NCI-H2107 (cell line): ENCODE measurements at places on chromosomes 5 and 9.

DNA sequence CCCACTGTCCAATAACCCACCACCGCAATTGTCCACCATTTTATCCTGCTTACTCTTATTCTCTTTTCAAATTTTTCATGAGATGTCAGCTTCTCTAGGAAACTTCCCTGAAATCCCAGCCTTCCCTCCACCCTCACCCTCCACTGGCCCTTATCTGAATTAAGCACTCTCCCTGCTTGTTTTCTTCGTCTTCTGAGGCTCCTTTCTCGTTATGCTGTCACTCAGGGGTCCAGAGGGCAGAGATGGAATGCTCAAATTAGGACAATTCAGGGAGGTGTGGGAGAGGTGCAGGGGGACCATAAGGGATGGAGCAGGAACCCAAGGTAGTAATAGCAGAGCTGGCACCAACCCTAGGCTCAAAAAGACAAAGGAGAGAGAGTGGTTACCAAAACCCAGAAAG is 5.0 kb upstream of the DAPK1 start:
- no peak for DNase-seq

DNA sequence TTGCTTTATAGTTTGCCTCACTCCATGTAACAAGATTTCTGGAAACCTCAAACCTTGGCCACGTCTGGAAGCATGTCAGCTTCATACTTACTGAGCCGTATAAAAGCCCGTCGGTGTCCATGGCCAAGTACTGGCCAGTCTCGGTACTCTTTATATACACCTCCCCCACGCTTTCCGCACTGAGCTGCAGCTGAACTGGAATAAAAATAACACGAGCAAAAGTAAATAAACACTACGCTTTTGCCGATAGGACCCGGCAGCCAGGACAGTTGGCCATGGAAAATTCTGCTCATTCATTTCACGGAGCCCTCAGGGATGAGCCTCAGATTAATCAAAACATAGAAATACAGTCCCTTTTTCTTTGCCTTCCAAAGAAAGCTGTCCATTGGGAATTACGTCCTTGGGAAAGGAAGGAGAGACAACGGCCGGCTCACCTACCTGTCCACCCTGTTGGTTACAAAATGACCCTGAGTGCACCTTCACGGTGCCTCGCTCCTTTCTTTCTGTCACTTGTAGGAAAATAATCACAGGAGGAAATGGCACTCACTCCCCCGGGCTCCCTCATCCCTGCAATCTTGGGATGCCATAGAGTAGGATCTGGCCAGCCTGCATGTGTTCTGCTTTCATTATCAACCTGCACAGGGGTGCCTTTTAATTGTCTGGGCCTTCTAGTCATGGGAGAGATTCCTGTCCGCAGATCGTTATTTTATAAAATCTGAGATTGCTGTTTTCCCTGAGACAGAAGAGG is 85.1 kb downstream of the FGF1 start:
- DNase-seq: no peak

GRCh38 chr5:107430071-107430625 is 240.6 kb downstream of the EFNA5 start:
- no peak for DNase-seq

DNA sequence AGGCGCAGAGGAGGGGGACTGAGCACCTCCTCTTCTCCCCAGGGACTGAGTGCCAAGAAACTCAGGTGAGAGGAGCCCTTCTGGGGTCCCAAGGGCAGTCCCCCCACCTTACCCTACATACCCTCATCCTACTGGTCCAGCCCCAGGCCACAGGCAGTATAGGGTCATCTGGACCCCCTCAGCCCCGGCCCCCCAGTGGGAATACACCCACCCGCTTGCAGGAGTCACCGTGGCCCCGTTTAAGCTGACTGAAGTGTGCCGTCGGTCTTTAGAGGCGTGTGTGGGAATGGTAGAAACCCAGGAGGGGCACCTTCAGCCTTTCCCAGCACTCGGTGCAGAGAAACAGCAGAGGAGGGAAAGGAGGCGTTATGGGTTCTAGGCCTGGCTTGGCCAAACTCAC is 30.8 kb downstream of the COL15A1 start:
- DNase-seq: no peak

DNA sequence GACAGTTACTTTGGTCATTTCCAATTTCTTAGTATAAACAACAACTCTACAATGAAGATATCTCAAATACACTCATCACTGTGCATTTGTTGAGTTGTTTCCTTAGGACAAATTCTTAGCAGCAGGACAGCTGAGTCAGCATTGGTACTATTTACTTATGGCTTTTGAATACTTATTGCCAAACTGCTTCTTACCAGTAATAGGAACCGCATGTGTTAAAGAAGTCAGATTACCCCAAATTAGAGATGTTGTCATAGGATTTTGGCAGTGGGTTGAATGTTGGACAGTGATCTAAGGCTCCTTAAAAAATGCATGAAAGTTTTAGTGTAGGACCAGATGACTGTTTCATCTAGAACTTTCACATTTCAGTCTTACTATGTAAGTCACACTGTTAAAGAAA is 280.1 kb upstream of the DMRT1 start:
- no peak for DNase-seq

- no peak for DNase-seq
Observed at GRCh38 chr9:105859428-105860091, 165.2 kb downstream of the TMEM38B start.

GRCh38 chr5:4294878-4295277 is 699.2 kb downstream of the IRX1 start:
- no peak for DNase-seq

DNA sequence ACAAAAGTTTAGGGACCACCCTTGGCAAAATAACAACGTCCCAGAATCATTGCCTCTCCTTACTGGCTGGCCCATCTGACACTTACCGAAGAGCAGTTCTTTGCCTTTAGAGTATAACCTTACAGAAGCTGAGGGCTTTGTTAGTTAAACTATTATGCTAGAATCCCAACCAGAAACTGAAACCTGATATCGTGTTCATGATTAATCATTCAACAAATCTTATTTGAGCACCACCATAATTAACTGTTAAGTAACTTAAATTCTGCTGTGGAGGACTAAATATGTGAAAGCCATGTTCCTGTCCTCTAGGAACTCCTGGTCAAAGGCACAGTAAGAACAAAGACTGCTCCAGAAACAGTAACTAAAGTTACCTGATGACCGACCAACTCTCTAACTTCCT is 104.9 kb downstream of the ARL15 start:
- DNase-seq: no peak

- no peak for DNase-seq
Observed at GRCh38 chr5:178237431-178238312, 5.1 kb upstream of the PHYKPL start.

GRCh38 chr5:156918311-156918845 is 44.6 kb downstream of the TIMD4 start:
- DNase-seq: no peak

DNA sequence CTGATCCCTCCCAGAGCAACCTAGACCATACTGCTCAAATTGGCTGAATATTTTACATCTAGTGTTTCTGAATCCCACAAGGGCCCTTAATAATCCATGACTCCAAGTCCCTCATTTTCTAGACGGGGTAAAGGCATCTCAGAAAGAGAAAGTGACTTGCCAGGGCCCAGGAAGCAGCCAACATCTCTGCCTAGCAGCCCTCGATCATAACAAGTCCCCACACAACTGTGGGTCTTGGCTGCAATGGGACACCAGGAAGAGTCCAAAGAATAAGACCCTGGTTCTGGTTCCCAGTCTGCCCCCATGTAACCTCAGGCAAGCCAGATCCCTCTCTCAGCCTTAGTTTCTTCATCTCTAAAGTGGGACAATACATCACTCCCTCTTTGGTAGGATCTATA is 6.3 kb downstream of the ANXA6 start:
- no peak for DNase-seq

GRCh38 chr9:123942542-123942941 is 12.6 kb upstream of the DENND1A start:
- DNase-seq: no peak
